ENCODE measurements at places on chromosomes 1 and 21.

GRCh38 chr1:12215118-12215961 is 14.5 kb upstream of the VPS13D start:
- DNase-seq: no peak

GRCh38 chr21:36859744-36860501 is 106.5 kb downstream of the HLCS start:
- DNase-seq: no peak

- DNase-seq: no peak
Observed at GRCh38 chr1:14842361-14842760, 243.9 kb downstream of the KAZN start.

GRCh38 chr1:31532173-31532572 is 44.1 kb upstream of the TINAGL1 start:
- DNase-seq: no peak

DNA sequence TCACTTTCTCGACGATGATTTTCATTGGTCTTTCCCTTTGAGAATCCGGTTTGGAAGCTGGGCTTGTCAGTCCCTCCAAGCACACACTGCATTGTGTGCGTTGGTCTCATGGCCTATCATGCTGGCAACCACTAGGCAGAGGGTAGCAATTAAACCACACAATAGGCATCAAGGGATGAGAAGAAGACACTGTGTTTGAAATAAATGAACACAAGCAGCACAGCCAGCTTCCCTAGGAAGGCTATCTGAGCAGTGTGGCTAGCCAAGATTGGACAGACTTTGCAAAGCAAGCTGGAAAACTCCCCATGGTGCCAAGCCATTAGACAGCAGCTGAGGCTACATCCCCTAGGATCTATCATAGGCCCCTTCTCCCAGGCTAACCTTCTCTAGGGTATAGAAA is 288.7 kb downstream of the NUF2 start:
- DNase-seq: no peak

- DNase-seq: no peak
Observed at GRCh38 chr1:188325211-188325610, 1496.5 kb downstream of the PLA2G4A start.

GRCh38 chr1:160618763-160619274 is 28.0 kb downstream of the SLAMF1 start:
- no peak for DNase-seq

DNA sequence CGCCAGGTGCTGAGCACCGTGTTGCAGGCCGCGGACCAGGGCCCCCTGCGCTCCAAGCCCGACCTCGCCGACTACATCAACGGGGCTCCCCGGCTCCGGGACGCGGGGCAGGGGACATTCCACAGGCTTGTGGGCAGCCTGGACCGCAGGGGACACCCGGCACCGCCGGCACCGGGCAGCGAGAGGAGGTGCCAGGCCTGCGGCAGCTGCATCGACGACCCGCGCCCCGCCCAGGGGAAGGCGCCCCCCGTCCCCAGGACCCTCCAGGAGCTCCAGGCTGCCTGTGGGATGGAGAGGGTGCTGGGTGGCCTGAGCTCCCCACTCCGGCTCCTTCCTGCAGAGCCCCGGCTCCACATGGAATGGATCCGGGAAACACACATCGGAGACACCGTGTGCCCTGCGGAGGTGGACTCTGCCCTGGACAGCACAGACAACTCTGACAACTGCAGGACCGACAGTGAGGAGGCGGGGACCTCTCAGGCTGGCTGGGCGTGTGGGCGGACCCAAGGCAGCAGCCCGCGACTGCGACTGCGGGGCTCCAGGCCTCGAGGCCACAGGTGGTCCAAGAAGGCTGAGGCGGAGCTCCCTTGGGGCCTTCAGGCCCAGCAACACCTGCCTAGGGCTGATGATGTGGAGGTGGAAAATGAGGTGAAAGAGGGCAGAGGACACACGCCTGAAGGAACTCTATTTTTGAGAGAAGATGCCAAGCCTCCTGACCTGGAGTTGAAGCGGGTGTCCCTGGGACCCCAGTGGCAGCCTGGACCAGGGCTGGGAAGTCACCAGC is 22.8 kb downstream of the KIAA1614 start:
- DNase-seq: no peak
